T47D (cell line): ENCODE measurements at places on chromosomes 5 and 9.

DNA sequence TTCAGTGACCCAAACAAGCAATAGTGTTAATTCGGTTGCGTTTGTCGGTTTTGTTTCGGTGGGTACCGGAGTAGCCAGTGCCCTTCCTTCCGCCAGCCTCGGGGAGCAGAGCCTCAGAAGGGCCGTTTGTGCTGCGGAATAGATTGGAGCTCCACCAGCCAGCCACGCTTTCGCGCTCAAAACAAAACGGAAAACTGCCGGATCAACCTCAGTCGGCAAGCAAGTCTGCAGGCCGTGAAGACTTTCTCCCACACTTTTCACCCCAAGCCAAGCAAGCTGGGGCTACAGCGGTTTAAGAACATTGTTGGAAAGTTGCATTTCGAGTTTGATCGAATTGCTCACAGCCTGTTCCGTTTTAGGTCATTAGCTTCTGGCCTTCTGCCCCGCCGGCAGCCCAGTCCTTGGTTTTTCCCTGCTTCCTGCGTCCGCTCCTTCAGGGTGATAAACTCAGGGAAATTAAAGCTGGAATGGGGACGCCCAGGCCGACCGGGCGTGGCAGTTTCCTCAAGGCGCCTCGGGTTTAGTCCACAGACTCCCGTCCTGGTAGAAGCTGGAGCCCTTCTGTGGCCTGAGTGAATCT lies 803 bp upstream of the CCNO start:
- DNase-seq: peak; percentile 64

GRCh38 chr5:35223787-35224395 lies 6.4 kb downstream of the PRLR start:
- no peak for DNase-seq

DNA sequence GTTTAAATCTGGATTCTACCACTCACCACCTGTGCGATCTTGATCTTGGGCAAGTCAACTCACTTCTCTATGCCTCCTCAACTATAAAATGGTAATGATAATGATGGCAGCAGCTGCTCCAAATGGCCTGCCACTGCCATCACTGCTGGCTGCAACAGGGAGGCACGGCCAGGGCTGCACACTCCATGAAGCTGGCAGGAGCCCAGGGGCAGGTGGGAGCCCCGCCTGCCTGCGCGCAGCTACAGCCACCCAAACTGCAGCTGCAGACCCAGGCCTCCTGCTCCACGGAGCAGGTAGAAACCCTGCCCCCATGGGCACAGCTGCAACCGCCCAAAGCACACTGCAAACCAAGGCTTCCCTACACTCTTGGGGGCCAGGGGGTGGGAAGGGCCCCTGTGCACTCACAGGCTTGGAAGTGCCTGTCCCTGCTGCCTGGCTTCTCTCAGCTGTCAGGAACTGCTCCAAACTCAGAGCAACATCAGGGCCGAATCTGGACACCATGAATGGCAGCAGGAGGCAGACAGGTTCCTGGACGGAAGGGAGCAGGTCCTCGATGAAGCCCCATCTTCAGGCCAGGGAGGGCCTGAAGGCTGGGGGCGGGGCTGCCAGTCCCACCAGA lies 57.6 kb downstream of the PRELID2 start:
- DNase-seq: no peak

DNA sequence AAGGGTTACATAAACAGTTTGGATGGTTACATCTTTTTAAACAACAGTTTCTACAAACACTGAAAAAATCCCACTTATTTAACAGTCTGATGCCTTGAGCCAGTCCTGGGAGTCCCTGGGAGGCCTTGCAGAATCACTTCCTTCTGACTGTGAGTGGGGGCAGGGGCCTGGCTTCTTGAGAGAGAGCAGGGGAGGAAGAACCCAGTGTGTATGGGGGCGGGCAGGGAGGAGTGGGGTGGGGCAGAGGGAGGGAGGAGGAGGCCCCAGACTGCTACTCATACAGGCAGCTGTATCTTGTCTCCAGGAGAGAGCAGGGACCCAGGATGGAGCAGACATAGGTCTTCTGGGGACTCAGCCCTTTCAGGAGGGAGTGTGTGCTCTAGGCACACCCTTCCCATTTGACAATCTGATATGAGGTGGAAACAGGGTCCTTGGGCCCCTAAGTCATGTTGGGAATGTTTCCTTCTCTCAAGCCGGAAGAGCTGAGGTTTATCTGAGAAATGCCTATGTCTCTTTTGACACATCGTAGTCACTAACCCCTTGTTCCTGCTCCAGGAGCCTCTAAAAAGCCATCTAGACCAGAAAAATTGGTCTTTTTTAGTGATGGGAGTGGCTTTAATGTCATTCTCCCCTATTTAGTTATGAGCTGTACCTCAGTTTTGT lies 52.8 kb downstream of the IRF1 start:
- no peak for DNase-seq

- no peak for DNase-seq
Measured at GRCh38 chr5:141816598-141817399, 61.4 kb downstream of the PCDH1 start.

- no peak for DNase-seq
Measured at GRCh38 chr5:44401611-44402010, 12.4 kb upstream of the FGF10 start.

DNA sequence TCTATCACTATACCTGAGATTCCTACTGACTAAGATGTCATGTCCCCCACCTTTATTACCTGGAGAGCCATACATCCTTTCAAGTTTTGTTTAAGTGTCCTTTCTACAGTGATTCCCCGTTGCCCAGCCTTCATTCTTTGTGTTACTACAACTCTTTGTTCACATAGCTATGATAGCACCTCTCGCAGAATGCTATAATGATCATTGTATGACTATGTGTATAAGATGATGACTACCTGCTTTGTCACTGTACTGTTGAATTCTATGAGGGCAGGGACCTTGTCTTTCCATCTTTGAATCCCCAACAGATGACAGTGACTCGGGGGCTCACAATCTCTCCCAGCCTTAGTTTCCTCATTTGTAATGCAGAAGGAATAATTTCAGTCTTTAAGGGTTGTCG lies 361.2 kb downstream of the NPR3 start:
- DNase-seq: no peak

DNA sequence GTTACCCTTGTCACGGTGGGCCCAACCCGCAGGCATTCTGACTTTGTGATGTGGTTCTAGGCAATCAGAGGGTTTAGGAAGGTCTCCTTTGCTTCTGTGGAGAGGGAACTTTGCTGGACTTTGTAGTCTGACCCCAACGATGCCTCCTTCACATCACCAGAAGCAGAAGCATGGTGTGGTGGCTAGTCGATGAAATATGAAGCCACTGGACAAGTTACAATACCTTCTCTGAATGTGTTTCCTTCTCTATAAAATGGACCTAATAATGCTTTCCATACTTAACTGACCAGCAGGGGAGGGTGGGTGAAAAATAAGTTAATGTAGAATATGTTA lies 607 bp downstream of the SPEF2 start:
- no peak for DNase-seq
